ENCODE measurements at places on chromosomes 7 and 10.

DNA sequence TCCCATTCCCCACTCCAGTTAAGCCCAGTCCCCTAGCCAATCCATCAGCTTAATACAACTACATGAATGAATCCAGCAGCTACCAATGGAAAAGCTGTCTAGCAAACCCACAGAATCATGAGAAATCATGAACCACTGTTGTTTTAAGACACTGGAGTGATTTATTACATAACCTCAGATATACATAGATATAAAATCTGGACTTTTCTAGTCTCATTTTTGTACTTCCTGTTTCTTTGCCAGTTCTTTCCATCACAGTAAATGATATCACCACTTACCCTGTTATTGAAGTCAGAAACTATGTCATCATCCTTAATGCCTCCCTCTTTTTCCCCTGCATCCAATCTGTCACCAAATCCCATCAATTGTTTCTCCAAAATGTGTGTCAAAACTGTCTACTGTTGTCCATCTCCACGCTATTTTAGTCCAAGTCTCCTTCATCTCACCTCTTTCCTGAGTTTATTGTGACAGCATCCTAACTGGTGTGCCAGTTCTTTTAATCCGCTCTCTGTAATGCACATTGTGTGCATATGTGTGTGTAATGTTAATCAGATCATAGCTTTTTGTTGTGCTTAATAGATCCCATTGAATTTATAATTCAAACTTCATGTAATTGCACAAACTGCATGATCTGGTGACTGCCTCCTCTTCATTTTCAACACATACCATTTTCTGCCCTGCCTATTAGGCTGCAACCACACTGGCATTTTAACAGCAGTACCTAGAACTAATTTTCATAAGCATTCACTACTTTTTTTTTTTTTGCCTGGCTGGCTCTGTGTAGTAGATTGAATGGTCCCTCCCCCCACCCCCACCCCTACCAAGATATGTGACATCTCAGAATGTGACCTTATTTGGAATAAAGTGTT lies 56.0 kb downstream of the MKLN1 start:
- DNase-seq, result no peak

DNA sequence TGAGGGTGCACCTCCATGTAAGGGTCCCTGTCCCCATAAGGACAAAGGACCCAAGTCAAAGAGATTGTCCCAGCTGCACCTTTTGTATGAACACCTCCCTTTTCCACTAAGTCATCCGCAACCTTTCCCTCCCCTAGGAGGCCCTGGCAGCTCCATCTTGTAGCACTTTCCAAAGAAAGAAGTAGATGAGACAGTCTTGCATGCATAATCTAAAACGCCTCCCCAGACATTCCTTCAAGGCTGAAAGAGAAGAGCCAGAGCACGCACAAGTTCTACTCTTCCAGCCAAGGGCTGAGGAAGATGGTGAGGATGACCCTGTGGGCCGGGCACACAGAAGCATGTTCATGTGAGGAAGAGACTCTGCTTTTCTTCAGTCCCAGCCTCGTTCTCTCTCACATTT lies 194.4 kb downstream of the TNS3 start:
- DNase-seq, result no peak

- DNase-seq, result no peak
Measured at GRCh38 chr7:111224354-111225231, 133.7 kb downstream of the LRRN3 start.

DNA sequence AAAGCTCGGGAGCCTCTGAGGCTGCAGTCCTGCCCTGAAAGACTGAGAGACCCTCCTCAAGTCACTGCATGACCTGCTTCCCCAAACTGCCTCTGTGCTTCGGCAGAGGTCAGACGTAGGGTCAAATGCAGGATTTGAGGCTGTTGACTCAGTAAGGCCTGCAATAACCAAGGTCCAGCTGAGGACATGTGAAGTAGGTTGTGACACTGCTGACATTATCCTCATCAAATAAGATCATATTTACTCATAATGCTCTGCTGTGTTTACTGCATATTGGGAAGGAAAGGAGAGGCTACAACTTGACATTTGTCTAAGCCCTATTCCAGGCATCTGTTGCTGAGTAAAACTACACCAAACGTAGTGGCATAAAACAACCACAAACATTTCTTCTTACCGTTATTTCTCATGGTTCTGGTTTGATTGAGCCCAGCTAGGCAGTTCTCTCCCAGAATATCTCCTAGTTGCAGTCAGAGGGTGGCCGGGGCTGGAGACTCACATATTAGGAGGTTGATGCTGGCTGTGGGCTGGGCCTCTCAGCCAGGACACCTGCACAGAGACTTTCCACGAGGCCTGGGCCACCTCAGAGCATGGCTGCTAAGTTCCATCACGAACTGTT lies 122.1 kb upstream of the STK17A start:
- no peak for DNase-seq

DNA sequence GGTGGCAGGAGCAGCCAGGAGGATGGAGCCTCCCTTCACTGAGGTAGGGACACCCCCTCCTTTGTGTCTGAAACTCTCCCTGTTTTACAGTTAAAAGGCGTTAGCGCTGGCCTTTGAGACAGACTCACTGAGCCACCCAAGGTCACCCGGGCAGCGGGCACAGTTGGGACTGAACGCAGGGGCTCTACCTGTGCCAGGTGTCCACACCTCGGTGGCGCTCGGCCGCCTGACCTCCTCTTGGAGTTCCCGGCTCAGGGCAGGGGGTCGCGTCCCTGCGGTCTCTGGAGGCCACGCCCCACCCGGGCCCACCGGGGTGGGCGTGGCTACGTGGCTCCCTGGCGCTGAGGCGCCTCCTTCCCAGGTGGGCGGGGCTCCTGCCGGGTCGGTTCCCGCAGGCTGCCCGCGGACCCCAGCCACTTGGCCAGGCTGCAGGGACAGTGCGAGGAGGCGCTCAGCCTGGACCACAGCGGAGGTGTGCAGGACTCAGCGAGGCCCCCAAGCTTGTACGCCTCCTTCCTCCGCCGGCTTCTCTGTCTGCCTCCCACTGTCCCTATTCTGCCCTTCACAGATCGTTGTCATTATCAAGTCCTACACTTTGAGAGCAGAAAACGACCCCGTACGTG lies 39.9 kb upstream of the LEP start:
- no peak for DNase-seq

DNA sequence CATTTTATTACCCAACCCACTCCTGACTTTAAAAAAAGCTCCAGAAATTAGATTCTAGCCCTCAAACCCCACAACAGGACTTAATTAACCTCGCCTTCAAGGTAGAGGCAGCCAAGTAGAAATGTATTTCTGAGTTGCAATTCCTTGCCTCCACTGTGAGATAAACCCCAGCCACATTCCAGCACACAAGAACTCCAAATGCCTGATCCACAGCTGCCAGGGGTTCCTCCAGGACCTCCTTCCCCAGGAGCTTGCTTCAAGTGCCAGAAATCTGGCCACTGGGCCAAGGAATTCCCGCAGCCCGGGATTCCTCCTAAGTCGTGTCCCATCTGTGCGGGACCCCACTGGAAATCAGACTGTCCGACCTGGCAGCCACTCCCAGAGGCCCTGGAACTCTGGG lies 25.9 kb upstream of the ARL4A start:
- no peak for DNase-seq
